IMR-90 (cell line): ENCODE measurements at places on chromosomes 4 and X. TPM values are rescaled to one million over a fixed set of nuclear protein-coding genes. Genes with fewer than 3 reads are reported as not detected.

UGT2A1 gene
- total RNA-seq: not detected in 2 replicates

AMOT gene
- total RNA-seq: 5.3 and 9.1 TPM in 2 replicates

CHM gene
- total RNA-seq: 21.7 and 27.2 TPM in 2 replicates

COL25A1 gene
- under 0.01 TPM in 2 replicates for total RNA-seq

SYP gene
- total RNA-seq: under 0.01 TPM in 1 of 2 replicates, not detected in the other

ABLIM2 gene
- total RNA-seq: under 0.01 TPM in 2 replicates

KLB gene
- not detected in 2 replicates for total RNA-seq

RBM46 gene
- total RNA-seq: not detected in 2 replicates

MAGEB10 gene
- not detected in 2 replicates for total RNA-seq
